Mesenchymal stem cell (in vitro differentiated cells and primary cell): ENCODE measurements at places on chromosomes 3 and 15.

DNA sequence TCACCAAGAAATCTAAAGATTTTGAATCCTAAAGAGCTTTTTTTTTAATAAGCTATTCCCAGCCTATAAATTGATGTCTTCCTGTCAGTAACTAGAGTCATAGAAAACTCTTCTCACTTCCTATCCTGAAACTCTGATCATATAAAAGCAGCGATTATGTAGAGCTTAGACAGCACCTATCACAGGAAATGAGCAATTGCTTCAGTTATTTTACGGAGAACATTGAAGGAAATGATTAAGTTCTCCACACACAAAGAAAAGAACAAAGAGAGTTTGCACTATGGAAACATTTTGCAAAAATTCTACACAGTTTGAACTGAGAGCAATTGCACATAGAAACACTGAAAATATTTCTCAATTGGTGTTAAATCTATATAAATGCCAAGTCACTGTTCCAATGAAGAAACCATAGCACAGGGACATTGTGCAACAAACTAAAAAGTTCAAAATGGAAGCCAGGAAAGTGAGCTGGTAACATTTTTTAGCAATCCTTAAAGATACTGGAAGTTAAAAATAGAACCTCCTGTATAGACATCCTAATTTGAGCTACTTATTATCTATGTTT is 291.5 kb upstream of the ARHGEF26 start:
- no peak for DNase-seq

DNA sequence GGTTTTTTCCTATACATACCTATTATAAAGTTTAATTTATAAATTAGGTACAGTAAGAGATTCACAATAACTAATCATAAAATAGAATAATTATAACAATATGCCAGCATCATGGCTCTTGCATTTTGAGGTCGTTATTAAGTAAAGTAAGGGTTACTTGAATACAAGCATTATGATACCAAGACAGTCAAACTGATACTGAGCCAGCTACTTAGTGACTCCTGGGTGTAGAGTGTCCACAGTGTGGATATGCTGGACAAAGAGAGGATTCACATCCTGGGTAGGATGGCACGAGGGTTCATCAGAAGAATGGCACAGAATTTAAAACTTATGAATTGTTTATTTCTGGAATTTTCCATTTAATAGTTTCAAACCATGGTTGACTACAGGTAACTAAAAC is 157.2 kb upstream of the IL12A start:
- DNase-seq: no peak

- no peak for DNase-seq
These were observed 357.2 kb downstream of the GABRG3 start for GRCh38 chr15:27328186-27328585.

- peak; percentile 13 for DNase-seq
These were observed 109.0 kb upstream of the ADAMTS9 start for GRCh38 chr3:64796607-64797399.

- no peak for DNase-seq
These were observed 279.1 kb upstream of the ICE2 start for GRCh38 chr15:60757831-60758570.

- no peak for DNase-seq
These were observed 29.4 kb downstream of the SETMAR start for GRCh38 chr3:4332574-4332973.

GRCh38 chr3:74000725-74001124 is 376.0 kb upstream of the PDZRN3 start:
- no peak for DNase-seq

DNA sequence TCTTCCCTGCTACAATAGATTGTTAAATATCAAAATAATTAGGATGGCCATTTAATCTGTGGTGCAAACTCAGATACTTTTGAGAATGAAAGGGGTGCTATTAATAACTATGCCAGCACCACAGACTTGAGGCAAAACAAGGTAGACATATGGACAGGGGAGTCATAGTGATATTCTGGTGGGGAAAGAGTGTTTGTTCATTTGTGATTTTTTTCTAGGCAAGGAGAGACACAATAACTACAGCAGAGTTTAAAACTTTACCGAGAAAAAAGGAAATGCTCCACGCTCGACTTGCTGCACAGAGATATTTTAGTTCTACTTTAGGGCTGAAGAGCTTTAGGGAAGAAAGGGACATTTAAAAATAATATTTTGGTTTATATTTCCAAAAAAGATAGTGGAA is 611.2 kb upstream of the GRM7 start:
- DNase-seq: no peak

- DNase-seq: peak; percentile 88
These were observed 26.2 kb downstream of the ATOSA start for GRCh38 chr15:52652984-52653383.

- DNase-seq: no peak
These were observed 196.0 kb upstream of the TOPAZ1 start for GRCh38 chr3:44045476-44046275.

DNA sequence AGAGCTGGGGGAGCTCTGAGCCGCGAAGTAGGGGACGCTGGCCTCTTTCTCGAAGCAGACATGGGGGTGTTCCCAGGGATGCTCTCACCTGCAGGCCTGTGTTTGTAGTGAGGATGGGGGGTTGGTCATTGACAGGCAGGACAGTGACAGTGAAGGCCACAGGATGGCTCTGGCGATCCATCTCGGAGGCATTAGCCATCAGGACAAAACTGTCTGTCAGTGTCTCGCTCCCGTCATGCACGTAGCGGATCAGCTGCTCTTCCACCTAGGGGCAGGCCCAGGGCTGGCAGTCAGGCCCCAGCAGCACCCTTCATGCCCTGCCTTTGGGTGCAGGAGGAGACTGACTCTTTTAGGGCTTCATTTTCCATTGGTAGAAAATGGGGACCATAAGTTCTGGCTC is 28.0 kb downstream of the CSPG4 start:
- no peak for DNase-seq

- no peak for DNase-seq
These were observed 16.6 kb downstream of the FOXB1 start for GRCh38 chr15:60020736-60021135.

DNA sequence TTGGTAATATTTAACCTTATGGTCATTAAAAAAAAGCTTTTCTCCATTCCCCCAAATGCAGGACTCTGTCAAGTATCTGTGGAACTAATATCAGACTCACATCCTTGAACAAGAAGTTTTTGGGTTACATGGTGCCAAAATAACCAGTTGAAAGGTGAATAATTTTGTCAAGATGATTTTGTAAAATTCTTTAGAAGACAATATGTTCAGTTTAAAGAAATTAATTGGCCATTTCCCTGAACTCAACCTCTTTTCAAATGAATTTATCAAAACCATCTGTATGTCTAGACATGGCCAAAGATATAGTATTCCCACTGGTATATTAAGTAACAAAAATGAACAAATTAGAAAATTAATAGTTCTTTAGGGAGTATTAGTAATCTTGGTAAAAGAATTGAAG is 280.5 kb downstream of the MBNL1 start:
- no peak for DNase-seq

- DNase-seq: no peak
These were observed 119.1 kb upstream of the ADAMTS9 start for GRCh38 chr3:64806668-64807605.

DNA sequence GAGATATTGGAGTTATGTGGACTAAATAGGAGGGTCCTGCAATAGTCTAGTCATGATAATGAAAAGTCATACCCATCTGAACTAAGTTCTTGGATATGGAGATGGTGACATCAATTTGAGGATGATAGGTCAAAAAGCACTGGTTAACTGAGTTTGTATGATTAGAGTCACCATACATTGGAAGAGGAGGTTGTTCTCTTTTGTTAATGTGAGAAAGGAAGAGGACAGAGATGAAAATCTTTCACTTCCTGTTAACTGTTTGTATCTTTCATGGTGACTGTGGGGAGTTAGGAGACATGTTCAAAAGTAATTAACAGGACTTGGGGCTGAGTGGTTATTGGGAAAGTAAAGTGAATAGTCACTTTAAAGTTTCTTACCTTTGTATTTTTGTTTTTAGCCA is 11.1 kb downstream of the TMEM62 start:
- no peak for DNase-seq

- DNase-seq: no peak
These were observed 247.2 kb upstream of the LRRN1 start for GRCh38 chr3:3551981-3552380.

- no peak for DNase-seq
These were observed 62.7 kb upstream of the BLM start for GRCh38 chr15:90654233-90655136.

DNA sequence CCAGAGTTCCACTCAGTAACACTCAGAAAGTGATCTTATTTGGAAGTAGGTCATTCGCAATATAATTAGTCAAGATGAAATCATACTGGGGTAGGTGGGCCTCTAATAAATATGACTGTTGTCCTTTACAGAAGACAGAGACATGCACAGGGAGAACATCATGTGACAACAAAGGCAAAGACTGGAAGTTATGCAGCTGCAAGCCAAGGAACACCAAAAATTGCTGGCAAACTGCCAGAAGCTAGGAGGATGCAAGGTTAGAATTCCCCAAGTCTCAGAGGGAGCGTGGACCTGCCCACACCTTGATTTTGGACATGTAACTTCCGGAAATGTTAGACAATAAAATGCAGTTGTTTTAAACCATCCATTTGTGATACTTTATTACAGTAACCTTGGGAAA is 471.5 kb upstream of the AGTR1 start:
- DNase-seq: no peak

GRCh38 chr3:114741066-114741465 is 406.0 kb downstream of the ZBTB20 start:
- no peak for DNase-seq

DNA sequence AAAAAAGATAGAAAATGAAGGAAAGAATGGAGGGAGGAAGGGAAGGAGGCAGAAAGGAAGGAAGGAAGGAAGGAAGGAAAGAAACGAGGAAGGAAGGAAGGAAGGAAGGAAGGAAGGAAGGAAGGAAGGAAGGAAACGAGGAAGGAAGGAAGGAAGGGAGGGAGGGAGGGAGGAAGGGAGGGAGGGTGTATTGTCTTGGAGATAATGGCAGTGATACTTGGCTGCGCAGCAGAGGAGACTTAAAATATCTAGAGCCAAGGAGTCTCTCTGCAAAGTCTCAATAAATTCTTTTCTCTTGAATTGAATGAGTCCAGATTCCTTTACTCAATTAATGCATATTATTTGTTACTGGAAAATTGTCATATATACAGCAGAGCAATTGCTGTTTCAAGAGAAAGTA is 1059.7 kb downstream of the ZPLD1 start:
- DNase-seq: no peak

- DNase-seq: no peak
These were observed 12.7 kb upstream of the SETD2 start for GRCh38 chr3:47176582-47176981.

DNA sequence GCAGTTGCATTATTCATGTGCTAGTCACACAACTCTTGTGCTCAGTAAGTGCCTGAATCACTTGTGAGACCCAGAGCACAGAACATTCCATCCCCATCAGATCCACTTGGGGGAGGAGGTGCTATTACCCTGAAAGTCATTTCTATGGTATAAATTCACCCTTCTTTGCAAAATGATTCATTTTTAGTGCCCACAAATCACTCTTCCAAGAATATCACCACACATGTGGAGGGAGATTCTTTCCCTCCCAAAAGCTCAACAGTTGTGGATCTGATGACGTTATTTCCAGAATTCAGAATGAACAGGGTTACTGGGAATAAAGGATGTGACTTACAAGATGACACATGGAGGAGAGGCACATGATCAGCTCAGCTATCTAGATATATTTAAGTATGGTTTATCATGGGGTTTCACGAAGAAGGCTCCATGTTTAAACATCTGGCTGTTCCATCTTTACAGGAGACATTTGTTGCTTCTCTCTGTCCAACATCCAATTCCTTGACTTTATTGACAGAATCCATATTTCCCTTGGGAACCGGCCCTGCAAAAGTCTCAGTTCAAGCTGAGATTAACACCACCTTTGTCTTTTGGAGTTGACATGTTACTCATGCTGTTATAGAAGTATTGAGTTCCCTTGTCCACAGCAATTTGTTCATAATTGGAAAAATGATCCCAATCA is 214.2 kb upstream of the PROK2 start:
- peak; percentile 67 for DNase-seq

DNA sequence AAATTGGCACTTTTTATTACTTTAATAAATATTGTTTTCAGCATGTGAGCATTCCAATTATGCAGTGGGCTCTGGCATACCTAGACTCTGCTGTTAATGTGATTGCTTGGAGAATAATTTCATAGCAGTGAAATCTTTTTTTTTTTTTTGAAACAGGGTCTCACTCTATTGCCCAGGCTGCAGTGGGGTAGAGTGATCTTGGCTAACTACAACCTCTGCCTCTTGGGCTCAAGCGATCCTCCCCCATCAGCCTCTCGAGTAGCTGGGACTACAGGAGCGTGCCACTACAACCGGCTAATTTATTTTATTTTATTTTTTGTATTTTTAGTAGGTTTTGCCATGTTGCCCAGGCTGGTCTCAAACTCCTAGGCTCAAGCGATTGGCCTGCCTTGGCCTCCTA is 14.6 kb upstream of the CORO2B start:
- DNase-seq: no peak

DNA sequence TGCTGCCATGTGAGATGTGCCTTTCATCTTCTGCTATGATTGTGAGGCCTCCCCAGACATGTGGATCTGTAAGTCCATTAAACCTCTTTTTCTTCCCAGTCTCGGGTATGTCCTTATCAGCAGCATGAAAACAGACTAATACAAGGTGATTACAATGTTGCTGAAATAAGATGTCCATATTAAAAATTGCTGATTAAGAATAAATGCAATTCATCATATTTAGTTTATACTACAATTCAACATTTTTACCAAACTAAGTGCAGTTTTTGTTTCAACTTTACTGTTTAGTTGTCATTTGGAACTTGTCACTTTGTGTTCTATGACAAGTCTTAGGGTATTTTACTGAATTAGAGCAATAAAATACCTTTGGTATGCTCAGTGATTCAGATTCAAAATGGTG is 127.6 kb upstream of the TMCO5A start:
- no peak for DNase-seq

DNA sequence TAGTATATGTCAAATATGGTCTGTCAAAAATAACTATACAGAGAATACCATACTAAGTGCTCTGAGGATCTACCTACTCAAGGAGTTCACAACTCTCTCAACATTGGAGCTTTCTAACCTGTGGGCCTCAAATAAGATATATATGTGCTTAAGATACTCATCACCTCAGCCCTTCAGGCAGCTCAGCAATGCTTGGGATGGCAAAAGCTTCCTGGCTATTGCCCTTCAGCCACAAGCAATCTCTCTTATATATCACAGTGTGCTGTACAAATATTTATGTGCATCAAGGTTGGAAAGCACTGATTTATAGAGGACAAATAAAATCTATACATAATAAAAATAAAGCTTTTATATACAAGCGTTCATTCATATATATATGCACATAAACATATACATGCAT is 40.3 kb downstream of the ICE2 start:
- DNase-seq: no peak
